ENCODE measurements at places on chromosomes 1 and 21. TPM values are rescaled to one million over a fixed set of nuclear protein-coding genes. Genes with fewer than 3 reads are reported as not detected.

Gene OR10K1
- not detected for total RNA-seq

Gene STIL
- total RNA-seq = 40.8 TPM

GRCh38 chr1:24720152-24720551 lies 25.1 kb upstream of the CLIC4 start:
- no peak for DNase-seq
- peaks cover 11% of the 10 kb centered on the region for H3K4me1 ChIP-seq
- no peak overlapping the region for H3K27ac ChIP-seq

GRCh38 chr1:176073524-176074157 lies 133.4 kb downstream of the COP1 start:
- no peaks in the 10 kb centered on the region for H3K4me1 ChIP-seq
- H3K4me3 ChIP-seq = no peak overlapping the region
- H3K36me3 ChIP-seq = peaks cover 38% of the 10 kb centered on the region

DNA sequence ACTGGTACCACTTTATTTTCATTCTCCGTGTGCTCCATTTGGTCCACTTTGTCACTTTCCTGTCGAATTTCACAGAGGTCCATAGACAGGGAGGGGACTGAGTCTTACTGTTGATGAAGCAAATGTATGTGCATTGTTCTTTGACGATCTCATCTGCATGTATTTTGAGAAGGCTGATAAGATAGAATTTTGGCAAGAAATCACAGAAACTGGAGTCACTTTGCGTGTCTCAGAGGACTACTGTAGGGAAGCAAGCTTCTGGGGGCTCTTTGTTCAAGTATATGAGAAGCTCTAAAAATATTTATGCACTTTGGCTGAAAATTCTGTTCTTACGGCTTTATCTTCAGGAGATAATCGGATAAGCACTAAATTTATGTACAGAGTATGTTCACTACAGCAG lies 78.1 kb downstream of the PCBP3 start:
- H3K36me3 ChIP-seq = no peaks in the 10 kb centered on the region
- H3K27me3 ChIP-seq = peaks cover 15% of the 10 kb centered on the region
- no peak for DNase-seq
- no peak overlapping the region for H3K27ac ChIP-seq
- peaks cover 8% of the 10 kb centered on the region for H3K4me1 ChIP-seq

- no peak overlapping the region for H3K4me3 ChIP-seq
- H3K27ac ChIP-seq = no peak overlapping the region
- H3K36me3 ChIP-seq = peaks cover 2% of the 10 kb centered on the region
- H3K4me1 ChIP-seq = peaks cover 41% of the 10 kb centered on the region
- DNase-seq = no peak
Measured at GRCh38 chr1:84855691-84856630, 37.0 kb downstream of the LPAR3 start.

- DNase-seq = peak; percentile 62
- H3K4me1 ChIP-seq = peaks cover 51% of the 10 kb centered on the region
- peak overlapping the region; percentile 94 for H3K27ac ChIP-seq
- peak overlapping the region; percentile 55 for H3K4me3 ChIP-seq
- no peaks in the 10 kb centered on the region for H3K27me3 ChIP-seq
Measured at GRCh38 chr1:121516234-121516967, 331.6 kb downstream of the SRGAP2C start.

GRCh38 chr1:18927654-18928272 lies 25.4 kb upstream of the ALDH4A1 start:
- no peaks in the 10 kb centered on the region for H3K27me3 ChIP-seq
- peaks cover 77% of the 10 kb centered on the region for H3K4me1 ChIP-seq
- peak; percentile 57 for DNase-seq
- peak overlapping the region; percentile 99 for H3K27ac ChIP-seq

DNA sequence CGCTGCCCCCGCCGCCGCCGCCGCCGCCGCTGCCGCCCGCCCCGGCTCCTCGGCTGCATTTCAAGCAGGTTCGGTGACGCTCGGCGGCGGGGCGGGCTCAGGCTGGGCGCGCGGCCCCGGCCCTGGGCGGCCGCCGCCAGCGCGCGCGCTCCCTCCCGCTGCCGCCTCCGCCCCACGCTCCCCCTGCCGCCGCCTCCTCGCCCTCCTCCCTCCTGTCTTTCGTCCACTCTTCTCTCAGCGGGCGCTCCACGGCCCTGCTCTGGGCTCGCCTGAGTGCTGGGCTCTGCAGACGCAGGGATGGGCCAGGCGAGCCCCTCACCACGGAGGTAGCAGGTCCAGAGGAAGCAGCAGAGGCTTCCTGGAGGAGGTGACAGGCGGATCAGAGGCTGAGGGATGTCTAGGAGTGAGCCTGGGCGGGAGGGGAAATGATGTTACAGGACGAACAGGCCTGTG lies at the start of gene LRP8:
LRP8 (minus strand) TSS at position 62 of the 453 bp plus-strand sequence. CDS start 158 bp downstream, outside the sequence.
- H3K36me3 ChIP-seq = peaks cover 34% of the 10 kb centered on the region
- H3K4me1 ChIP-seq = peaks cover 46% of the 10 kb centered on the region
- H3K4me3 ChIP-seq = peak within 1 kb of the TSS; percentile 99
- DNase-seq = peak; percentile 85
- peak within 1 kb of the TSS; percentile 96 for H3K27ac ChIP-seq
- no peaks in the 10 kb centered on the region for H3K27me3 ChIP-seq

DNA sequence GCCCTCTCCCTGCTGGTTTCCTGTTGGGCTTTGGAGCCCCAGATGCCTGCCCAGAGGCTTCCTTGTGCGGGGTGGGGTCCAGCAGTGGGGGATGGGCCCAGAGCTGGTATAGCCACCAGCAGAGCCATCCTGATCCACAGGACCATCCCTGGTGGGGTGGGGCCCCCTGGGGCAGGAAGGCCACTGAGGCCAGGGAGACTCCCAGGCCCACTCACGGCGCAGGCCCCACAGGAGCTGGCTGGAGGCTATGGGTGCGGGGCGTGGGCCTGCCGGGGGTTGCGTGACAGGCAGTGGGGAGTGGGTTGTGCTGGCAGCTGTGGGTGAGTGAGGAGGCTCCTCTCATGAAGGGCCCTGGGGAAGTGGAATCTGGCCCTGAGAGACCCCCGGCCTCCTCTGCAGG lies 5.7 kb downstream of the LRRC3 start:
- H3K4me1 ChIP-seq = peaks cover 4% of the 10 kb centered on the region
- no peak overlapping the region for H3K4me3 ChIP-seq
- H3K27ac ChIP-seq = no peak overlapping the region
- no peaks in the 10 kb centered on the region for H3K27me3 ChIP-seq
- H3K36me3 ChIP-seq = no peaks in the 10 kb centered on the region

DNA sequence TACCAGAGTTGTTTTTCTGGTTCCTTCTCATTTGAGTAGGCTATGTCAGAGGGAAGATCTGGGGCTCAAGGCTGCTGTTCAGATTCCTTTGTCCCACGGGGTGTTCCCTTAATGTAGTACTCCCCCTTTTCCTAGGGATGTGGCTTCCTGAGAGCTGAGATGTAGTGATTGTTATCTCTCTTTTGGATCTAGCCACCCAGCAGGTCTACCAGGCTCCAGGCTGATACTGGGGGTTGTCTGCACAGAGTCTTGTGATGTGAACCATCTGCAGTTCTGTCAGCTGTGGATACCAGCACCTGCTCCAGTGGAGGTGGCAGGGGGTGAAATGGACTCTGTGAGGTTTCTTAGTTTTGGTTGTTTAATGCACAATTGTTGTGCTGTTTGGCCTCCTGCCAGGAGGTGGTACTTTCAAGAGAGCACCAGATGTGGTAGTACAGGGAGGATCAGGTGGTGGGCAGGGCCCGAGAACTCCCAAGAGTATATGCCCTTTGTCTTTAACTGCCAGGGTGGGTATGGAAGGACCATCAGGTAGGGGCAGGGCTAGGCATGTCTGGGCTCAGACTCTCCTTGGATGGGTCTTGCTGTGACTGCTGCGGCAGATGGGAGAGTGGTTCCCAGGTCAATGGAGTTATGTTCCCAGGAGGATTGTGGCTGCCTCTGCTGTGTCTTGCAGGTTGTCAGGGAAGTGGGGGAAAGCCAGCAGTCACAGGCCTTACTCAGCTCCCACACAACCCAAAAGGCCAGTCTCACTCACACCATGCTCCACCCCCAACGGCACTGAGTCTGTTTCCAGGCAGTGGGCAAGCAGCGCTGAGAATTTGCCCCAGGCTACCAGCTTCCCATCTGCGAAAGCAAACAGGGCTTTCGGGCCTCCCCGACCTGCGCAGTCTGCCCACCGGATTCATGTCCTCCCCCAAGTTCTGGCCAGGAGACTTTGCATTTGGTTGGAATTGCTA lies 64.2 kb downstream of the SERINC2 start:
- H3K4me3 ChIP-seq = no peak overlapping the region
- peaks cover 16% of the 10 kb centered on the region for H3K27me3 ChIP-seq
- peaks cover 2% of the 10 kb centered on the region for H3K4me1 ChIP-seq
- no peaks in the 10 kb centered on the region for H3K36me3 ChIP-seq
- DNase-seq = no peak

DNA sequence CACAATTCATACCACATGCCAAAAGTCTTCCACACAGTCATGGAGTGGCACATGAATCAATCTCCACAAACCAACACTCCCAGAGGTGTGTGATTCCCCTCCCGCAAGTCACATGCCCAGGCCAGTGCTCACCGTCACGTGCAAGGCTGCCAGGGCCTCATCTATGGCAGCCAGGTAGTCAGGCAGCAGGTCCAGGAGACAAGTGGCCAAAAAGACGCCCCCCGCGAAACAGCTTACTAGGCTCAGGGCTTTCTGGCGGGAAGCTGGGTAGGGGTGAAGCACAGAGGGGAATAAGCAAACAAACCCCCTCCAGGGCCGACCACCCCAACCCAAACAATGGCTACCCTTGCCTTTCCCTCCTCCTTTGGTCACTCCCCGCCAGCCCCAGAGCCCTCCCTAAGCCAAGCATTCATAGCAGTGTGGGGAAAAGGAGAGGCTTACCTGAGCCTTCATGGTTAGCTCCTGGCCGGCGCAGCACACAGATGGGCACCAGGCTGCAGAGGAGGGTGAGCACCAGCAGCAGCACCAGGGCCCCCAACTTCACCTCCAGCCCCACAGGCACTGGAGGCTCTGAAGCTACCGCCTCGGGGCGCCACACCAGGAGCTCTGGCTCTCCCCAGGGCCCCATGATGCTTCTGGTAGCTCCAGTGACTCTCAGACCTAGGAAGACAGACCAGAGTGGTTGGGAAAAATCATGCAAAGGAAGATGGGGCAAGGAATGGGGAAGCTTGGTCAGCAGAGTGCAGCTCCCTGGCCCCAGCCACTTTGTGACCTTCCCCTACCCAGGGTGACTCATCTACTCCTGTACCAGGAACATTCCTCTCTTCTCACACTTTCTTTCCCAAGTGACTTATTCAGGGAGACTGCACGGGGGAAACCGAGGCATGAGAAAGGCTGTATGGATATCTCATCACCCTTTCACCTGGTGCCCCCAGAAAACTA lies 978 bp downstream of the SLC39A1 start:
- no peaks in the 10 kb centered on the region for H3K27me3 ChIP-seq
- peaks cover 61% of the 10 kb centered on the region for H3K4me1 ChIP-seq

GRCh38 chr1:247375747-247376146 lies 40.2 kb upstream of the NLRP3 start:
- no peak for DNase-seq
- peaks cover 5% of the 10 kb centered on the region for H3K4me1 ChIP-seq
- H3K27me3 ChIP-seq = peaks cover 15% of the 10 kb centered on the region
- H3K4me3 ChIP-seq = no peak overlapping the region
- no peak overlapping the region for H3K27ac ChIP-seq

DNA sequence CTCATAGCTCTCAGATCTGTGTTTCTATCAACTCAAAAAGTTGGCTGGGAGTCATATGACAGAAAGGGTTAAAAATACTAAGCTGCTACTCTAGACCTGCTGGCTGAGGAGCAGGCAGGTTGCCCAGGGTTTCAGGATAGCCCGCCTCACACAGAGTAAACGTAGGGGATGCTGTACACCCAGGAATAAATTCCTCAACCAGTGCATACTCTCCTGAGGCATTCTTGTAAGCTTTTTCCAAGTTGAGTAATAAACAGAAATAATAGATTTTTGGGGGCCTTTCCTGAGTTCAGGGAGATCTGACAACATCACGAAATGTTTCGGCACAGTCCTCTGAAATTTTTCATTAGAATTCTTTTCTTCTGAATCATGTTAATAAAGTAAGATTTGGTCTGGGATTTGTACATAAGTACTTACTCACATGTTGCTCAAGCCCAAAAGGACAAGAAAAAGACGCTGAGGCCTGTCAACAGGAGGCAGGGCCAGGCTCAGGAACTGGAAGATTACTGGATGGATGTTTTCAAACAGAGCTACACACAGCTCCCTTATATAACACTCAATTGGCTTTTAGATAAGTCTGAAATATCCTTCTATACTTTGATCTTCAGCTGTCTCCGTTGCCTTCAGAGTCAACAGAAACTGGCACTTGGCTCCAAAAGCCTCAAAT lies 41.0 kb downstream of the TGFBR3 start:
- H3K36me3 ChIP-seq = peaks cover 13% of the 10 kb centered on the region
- no peaks in the 10 kb centered on the region for H3K27me3 ChIP-seq

DNA sequence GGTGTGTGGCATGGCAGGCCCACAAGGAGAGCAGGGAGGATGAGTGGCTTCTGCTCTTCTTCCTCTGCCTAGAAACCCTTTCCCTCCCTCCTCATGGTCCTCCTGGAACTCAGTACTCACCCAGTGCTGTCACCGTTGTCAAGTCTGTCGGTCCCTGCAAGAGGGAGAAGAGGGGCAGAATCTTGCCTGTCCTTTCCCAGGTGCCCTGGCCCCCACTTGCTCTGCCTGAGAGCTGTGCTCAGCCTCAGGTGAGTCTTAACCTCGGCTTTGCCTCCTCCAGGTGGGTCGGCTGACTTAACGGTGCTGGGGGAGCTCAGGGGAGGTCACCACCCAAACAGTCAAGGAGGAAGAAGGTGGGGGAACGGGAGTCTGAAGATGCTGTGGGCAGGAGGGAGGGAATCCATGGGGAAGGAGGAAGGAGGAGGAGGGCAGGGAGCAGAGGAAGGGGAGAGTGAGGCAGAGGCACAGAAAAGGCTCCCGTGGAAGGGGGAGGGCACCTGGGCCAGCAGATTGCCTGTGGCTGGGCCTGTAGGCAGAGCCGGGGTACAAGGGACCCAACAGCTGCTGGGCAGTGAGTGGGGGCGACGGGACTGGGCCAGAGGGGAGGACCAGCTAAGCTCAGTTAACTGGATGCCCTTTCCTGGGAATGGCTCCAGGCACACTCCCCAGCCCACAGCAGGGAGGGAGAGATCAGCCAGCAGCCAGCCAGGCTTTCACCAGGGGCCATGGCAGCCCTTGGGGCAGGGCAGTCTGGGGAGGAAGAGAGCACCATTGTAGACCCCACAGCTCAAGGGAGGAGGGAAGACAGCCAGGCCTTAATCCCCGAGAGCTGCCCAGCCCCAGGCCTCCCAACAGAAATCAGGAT lies 26.3 kb downstream of the CTNNBIP1 start:
- H3K4me1 ChIP-seq = peaks cover 18% of the 10 kb centered on the region
- no peak for DNase-seq
- H3K27ac ChIP-seq = no peak overlapping the region

- H3K4me3 ChIP-seq = no peak overlapping the region
- peaks cover 5% of the 10 kb centered on the region for H3K4me1 ChIP-seq
- no peak for DNase-seq
Measured at GRCh38 chr1:223135176-223135942, 7.7 kb downstream of the TLR5 start.

DNA sequence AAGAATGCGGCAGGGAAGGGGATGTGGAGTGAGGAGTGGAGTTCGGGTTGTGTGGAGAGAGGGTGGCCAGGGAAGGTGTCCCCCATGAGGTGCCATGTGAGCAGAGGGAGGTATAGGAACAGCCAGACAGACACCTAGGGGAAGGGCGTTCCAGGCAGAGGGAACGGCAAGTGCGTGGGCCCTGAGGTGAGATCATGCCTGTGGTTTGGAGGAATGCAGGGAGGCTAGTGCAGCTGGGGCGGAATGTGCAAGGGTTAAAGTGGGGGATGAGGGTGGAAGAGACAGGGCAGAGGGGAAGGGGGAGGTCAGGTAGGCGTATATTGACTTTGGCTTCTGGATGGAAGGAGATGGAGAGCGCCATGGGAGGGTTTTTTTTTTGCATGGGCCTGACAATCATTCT lies 31.6 kb upstream of the PADI6 start:
- peaks cover 3% of the 10 kb centered on the region for H3K27me3 ChIP-seq
- no peak overlapping the region for H3K4me3 ChIP-seq
- H3K27ac ChIP-seq = no peak overlapping the region
- no peaks in the 10 kb centered on the region for H3K4me1 ChIP-seq
